Cortex of kidney (tissue), 1 donor: ENCODE measurements at places on chromosomes 4 and X.

DNA sequence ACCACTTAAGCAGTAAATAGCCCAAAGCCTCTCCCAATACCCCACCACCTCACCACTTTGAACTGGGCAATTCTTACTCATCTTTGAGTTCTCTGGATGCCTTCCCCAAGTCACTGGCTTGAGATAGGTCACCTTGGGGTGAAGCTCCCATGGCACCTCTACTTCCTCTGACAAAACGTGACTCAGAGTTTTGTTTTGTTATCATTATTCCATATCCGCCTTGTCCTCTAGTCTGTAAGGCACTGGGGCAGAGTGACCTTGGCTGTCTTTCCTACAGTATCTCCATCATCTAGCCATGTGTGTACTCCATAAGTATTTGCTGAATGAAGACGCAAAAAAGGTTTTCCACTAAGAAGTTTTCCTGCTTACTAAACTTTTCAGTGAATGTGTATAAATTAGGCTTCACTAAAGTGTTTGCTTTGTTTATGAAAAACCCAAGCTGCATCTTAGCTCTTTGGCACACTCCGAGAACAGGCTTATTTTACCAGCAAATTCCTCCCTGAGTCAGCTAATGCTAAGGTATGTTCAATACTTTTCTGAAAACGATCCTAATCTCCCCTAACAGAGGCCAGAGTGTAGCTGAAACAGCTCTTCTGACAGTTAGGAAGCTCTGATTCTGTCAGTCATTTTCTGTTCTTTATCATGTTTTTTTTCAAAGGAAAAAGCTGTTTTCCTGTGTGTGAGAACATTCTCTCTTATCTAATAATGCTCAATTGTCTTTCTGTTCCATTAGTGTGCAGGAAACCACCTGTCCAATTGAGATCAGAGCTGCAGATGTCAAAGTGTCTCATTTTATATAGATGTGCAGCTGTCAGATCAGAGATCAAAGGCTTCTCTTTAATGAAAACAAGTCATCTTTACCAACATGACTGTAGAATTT lies 30.2 kb upstream of the TSPAN5 start:
- no peak for DNase-seq

GRCh38 chr4:20829617-20830357 lies 129.5 kb downstream of the PACRGL start:
- DNase-seq, result no peak

DNA sequence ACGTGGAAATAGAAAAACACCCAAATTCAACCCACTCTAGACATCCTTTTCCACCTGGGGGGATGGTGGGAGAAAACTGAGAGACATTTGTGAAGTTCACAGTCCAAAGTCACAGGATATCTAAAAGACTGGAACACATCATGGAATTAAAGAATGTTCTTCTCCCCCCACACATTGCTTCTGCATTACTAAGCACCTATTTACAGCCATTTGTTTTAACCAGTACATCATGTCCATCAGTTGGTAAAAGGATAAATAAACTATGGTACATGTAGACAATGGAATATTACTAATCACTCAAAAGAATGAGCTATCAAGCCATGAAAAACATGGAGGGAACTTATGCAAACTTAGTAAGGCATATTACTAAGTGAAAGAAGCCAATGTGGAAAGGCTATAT lies 185.5 kb upstream of the ANXA10 start:
- DNase-seq, result no peak

DNA sequence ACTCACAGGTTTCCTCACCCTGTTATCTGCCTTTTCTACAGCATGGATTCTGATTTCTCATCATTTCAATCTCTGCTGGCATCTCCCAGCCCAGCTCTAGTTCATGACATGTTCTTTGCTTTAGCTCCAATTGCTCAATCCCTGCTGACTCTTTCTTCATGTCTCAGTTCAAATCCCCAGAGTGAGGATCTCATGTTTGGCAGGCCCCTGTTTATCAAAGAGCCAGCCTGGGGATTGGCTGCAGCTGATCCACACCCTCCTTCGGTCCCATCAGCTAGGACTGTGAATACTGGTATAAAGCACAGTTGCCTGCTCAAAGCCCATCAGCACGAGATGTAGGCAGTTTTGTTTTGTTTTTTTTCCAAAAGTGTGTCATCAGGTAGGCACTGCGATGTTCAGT lies 14.4 kb upstream of the CC2D2A start:
- DNase-seq, result no peak

DNA sequence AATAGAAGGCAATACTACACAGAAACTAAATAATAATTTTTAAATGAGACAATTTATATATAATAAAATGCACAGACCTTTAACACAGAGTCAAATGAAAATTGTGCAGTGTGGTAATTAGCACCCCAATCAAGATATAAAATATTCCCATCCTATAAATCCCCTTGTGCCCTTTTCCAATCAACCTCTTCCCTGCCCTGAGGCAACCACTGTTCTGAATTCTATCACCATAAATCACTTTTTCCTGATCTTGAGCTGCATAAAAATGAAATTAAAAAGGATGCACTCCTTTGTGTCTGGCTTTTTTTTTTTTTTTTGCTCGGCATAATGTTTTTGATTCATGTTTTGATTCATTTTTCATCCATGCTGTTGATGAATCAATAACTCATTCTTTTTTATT lies 107.0 kb downstream of the ATP8A1 start:
- no peak for DNase-seq

DNA sequence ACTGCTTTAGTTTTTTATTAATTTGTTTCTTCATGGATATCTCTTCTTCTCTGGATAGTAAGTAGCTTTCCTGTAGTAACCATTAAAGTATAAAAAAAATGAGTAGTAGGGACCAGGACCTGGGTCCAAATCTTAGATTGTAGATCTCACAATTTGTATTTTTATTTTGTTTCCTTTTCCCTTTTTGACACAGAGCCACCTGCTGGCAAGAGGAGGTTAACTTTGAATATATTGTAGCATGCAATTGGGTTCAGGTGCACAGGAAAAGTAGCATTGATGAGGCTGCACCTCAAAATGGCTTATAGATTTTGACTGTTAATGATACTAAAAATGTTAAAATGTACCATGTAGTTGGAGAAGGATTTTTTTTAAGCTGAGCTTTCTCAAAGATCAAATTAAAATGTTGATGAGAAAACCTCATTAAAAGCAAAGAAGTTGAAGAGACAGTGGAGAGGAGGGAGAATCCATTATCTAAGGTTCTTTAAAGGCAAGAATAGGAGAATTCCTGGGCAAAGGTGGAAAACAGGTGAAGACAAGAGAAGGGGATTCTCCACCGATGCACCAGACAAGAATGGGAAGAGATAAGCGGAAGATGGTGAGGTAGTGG lies 48.3 kb upstream of the HPGDS start:
- DNase-seq, result no peak

DNA sequence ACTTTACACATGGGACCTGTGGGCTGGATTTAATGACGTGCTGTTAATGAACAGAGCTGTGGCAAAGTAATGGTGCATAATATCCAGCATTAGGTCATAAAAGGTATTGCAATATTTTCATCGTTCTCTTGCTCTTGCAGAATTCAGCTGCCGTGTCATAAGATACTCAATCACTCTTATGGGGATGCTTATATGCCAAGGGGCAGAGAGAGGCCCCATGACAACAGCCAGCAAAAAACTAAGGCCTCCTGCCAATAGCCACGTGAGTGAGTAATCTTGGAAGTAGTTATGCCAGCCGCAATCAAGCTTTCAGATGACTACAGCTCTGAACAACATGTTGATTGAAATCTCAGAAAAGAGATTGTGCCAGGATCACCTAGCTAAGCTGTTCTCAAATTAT lies 616.9 kb downstream of the FSTL5 start:
- DNase-seq, result no peak

DNA sequence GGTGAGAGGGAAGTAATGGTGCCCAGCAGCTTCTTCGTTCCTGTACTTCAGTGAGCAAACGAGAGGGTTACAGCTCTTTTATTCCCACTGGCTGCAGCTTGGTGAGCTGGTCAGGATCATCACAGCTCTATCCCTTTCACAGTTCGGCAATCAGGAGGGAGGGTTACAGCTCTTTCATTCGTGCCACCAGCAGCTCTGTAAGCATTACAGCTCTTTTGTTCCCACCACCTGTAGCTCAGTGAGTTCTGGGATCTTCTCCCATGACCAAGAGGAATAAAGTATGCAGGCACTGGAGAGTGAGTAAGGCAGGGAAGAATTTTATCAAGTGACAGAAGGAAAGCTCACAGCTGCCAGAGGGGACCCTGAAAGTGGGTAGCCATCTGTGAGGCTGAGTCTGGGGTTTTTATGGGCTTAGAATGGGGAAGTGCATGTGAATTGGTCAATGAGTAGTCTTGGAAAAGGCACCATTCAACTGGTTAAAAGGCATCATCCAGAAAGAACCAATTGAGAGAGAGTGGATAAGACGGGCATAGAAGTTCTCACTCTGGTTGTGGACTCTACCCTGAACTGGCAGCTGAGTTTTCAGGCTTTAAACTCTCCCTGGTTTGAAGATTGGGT lies 123.7 kb downstream of the COX18 start:
- no peak for DNase-seq

GRCh38 chrX:11346121-11346682 lies 53.0 kb downstream of the AMELX start:
- no peak for DNase-seq

DNA sequence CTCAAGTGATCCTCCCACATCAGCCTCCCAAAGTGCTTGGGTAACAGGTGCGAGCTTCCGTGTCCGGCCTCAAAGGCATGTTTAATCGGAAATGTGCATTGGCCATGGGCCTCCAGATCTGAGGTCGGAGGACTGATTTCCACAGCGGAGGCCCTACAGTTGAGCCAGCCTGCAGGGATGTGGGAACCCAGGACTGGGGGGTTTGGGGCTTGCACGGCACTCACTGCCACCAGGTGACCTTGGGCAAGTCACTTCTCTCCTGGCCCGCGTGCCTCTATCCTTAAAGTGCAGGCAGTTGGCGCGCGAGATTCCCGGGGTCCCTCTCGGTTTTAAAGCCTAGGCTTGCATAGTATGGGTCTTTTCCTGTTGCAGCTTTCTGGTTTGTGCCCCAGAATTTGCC lies 18.3 kb upstream of the WFS1 start:
- no peak for DNase-seq

DNA sequence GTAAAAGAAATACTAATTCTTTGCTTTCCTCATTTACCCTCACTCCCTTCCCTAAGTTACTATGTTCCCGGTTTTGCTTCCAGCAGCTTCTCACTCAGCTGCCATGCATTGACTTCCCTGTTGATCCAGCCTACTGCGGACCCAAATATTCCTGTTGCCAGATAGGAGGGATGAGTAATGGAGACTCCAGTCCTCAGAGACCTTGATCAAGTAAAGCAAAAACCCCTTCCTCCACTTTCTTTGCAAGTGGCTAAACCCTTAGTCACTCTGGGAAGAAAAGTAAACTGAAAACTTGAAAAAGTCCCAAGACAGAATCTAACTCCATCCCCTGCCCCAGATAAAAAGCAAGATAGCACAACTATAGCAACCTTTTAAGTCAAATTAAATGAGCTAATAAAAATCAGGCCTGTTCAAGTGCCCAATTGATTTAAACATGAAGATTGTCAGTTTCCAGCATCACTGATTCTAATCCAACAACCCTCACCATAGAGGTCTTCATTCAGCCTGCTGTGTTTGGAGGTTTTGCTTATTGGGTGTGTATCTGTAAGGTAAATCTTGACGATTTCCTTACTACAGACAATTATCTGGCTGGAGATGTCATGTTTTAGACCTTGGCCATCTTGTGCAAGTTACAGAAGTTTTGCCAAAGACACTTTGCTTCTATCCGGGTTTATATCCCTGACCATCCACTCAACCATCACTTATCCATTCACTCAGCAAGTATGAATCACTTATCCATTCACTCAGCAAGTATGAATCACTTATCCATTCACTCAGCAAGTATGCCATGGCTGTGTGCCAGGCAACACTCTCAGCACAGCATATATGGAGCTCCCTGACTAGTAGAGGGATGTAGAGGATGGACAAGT lies 17.6 kb downstream of the FGFBP1 start:
- no peak for DNase-seq

DNA sequence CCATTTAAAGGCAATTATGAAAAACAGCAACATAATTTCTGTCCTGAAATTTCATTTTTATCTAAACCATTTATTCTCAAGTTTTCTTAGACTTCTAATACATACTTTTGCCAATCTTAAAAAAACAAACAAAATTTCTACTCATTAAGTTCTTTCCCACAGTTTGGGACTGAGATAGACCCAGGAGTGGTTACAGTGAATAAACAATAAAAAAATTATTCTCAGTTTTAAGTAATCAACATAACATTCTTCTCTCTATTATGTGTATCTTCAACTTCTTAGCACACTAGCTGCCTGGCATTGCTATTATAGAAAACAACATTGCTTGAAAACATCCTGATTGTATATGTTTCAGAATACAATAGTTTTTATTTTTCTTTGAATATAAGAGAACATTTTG lies 532.8 kb downstream of the IL15 start:
- no peak for DNase-seq

- DNase-seq, result no peak
Observed at GRCh38 chr4:38442073-38442788, 221.8 kb upstream of the KLF3 start.

DNA sequence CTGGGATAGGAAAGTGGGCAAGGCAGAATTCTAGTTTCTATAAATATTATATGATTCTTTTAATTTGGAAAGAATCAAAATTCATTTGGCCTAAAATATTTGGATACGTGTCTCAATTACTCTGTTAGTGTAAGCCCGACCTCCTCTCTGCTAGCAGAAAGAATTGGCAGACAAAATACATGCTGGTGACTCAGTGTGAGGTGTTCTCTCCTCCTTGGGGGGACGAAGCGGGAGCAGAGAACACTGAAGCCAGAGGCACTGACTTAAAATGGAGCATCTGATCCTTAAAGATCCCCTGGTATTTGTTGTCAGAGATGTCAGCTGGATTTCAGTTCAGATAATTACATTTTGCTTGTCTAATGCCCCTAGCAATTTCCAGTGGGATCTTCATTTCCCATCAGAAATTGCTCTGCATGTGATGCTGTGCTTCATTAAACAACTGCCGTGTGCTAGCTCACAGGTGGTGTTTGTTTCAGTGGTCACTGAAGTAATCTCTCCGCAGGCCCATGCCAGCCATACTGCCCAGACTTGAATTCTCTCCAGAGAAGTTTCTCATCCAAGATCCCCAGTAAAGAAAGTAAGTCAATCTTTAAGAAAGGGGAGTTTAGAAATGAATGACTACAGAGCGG lies 188.7 kb upstream of the TLL1 start:
- no peak for DNase-seq

DNA sequence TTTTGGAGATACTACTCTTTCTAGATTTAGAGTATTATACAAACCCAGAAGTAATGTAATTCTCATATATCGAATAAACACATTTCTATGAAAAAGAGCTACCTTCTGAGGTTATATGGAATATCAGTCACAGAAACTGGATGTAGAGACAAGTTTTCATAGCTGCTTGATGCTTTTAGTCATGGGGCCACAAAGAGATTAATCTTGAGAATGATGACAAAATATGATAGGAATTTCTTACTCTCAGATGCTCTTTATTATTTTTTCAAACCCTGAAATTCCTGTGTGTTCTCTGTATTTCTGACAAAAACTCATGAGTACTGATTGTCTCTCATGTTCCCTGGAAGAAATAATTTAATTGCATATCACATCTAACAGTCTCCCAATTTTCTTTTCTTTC lies 662.5 kb downstream of the RAPGEF2 start:
- no peak for DNase-seq
